ENCODE measurements at places on chromosomes 11 and 22.
A peak's percentile ranks its signal among the peaks of the same experiment; 100 is the strongest.

DNA sequence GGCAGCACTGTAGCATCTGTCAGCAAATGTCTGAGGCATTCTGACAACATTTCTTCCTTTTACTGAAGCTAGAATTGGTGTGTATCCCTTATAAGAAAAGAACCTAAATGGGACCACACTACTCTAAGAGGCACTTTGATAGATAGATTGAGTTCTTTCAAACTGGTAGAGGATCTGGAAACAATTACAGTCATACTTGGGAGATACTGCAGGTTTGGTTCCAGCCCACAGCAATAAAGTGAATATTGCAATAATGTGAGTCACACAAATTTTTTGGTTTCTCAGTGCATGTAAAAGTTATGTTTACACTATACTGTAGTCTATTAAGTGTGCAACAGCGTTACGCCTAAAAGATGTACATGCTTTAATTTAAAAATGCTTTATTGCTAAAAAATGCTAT lies 96.9 kb downstream of the SBF2 start:
- DNase-seq, result peak; percentile 67

- peak; percentile 59 for DNase-seq
Observed at GRCh38 chr11:130510407-130511006, 62.1 kb downstream of the ADAMTS15 start.

DNA sequence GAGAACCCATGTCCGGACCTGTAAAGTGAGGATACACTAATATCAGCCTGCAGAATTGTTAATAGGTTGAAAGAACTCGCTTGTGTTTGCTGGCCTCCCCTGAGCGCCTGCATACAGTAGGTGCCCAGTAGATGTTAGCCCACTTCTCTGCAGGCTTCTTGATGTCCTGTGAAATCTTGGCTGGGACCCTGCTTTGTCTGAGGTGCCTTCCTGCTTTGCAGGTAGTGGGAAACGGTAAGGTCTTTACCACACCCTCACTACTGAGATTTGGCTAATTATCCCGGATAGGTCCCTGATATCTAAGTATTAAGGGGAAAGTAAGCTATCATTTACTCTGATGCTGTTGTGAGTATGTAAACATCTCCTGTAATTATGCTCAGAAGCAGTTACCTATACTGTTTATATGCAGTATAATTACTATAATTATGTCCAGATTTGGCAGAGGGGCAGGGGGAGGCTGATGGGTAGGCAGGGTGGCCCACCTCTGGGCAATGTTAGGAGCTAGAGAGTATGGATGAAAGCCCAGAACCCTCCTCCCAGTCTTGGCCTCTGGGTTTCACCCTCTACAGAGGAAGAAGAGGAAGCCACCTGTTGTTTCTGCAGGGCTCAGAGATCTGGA lies 1.2 kb upstream of the ARRB1 start:
- no peak for DNase-seq

DNA sequence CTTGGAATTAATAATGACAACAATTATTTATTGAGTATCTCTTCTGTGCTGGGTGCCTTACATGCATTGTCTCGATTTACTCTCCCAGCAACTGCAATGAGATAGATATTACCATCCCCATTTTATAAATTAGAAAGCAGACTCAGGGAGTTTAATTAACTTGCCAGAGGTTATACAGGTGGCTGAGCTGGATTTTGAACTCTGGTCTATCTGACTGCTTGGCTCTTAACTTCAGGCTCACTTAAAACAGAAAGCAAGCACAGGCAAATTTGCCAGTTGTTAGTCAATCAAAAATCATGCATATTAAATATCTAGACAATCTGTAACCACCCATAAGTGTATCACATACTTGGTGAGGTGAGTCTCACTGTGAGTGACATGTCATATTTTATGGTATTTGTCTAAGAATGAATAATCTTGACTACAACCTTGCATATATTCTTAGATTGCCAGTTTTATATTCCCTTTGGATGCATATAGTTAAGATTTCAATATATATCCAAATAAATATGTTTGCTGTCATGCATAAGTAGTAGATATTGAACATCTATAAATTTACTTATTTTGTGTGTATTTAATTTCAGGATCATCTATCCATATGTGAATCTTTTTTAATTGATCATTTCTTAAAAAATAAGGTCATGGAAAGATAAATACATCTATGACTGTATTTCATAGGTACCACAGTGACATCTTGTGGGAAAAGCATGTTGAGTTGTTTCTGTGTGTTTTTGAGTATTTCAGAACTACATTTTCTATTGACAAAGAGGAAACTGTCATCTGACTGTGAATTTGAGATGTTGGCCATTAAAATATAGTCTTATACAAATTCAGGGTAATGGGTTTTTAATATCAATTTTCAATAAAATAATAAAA lies 112.0 kb upstream of the ARHGAP42 start:
- DNase-seq, result peak; percentile 28

- no peak for DNase-seq
Observed at GRCh38 chr11:122523846-122524805, 131.4 kb upstream of the UBASH3B start.

GRCh38 chr11:44113018-44113417 lies 17.5 kb downstream of the EXT2 start:
- no peak for DNase-seq

- no peak for DNase-seq
Observed at GRCh38 chr11:20854215-20854955, 185.0 kb downstream of the NELL1 start.

- DNase-seq, result peak; percentile 43
Observed at GRCh38 chr11:45045683-45046471, 95.2 kb upstream of the TP53I11 start.

DNA sequence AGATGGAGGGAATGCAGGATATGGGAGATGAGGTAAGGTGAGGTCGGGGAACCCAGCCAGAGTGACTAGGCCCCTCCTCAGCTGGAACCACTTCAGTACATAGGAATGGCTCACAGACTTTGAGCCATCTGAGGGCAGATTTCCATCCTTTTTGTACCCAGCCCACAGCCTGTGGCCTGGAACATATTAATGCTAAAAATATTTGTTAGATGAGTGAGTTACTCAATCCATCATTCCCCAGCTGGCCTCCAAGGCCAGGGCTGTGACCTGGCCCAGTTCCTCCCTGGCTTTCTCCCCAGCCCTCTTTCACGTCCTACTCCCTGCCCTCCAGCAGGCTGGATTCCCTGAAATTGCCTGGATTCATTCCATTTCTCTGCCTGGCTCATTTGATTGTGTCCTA lies 57.2 kb upstream of the PRDM11 start:
- peak; percentile 94 for DNase-seq

GRCh38 chr22:19983741-19984140 lies 32.9 kb downstream of the ARVCF start:
- no peak for DNase-seq

- no peak for DNase-seq
Observed at GRCh38 chr11:33889296-33889695, 2.6 kb downstream of the LMO2 start.

DNA sequence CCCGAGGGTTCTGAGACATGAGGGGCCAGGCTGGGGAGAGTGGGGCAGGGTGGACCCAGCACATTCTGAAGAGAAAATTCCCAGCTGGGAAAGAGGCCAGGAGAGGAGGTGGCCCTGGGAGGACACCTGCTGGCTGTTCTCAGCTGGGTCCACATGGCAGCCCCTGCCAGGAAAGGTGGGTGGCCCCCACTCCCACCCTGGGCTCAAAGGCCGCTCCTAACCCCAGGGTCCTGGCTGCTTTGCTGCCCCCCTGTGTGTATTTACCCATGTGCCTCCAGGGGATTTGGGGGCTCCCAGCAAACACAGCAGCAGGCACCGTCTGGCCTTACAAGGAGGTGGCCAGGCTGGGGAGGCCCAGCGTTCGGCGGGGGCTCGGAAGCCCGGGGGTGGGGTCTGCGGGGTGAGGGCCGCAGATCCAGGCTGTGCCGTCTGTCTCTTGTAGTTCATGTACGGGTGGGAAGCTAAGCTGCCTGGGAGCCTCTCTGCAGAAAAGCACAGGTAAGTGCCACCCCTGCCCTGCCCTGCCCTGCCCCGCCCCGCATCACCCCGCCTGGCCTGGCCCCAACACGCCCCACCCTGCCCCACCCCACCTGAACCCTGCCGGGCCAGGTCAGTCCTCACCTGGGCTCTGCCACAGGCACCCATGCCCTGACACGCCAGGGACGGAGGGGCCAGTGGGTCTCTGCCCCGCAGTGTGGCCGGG lies 10.6 kb downstream of the MUC5B start:
- no peak for DNase-seq

DNA sequence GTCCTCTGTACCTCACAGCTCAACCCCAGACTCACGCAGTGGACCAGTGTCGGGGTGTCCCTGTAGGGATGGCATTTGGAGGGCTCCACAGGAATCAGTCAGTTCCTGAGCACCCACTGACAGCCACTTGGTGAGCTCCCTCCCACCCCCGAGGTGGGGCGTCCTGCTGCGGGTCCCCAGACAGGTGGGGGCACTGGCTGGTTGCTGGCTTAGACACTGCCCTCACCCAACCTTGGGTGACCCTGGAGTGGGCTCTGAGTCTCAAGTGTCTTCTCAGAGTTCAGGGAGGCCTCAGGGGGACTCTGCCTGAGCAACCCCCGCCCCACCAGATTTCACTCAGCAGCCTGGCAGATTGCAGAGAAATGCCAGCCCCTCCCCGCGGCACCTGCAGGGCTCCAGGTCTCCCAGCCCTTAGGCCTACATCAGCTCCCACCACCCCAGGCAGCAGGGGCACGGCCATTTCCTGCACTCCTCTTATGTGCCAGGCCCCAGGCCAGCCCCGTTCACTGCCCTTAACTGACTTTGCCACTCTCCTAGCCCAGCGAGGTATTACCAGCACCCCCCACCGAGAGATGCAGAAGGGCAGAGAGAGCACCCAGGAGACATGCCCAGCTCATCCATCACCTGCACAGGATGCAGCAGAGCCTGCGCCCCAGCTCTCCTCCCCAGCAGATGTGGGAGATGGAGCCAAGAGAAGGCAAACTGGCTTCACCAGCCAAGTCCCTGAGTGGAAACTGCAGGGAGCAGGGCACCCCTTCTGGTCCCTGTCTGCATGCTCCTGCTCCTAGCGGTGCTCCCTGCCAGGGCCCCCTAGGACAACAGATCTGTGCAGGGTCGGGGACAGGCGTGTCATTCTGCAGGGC lies 2.4 kb downstream of the PRR5 start:
- no peak for DNase-seq

- no peak for DNase-seq
Observed at GRCh38 chr11:129102756-129103155, 89.4 kb downstream of the ARHGAP32 start.

DNA sequence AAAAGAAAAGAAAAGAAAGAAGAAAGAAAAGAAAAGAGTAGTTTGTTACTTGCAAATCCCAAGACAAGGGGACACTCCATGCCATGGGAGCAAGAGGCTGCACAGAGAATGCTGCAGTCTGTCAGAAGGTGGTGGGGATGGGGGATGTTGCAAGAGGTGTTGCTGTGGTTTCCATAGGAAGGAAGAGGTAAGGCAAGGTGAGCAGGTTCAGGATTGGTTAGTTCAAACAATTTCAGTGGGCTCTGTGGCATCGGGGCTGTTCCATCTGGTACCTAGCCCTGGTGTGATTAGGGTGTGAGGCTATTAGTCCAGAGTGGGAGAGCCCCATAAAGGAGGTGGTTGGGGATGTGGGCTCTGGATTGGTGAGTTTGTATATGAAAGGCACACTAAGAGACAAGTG lies 172.7 kb downstream of the BCR start:
- DNase-seq, result no peak

GRCh38 chr11:10387206-10388083 lies 67.6 kb upstream of the AMPD3 start:
- peak; percentile 86 for DNase-seq

GRCh38 chr11:90221803-90222458 lies 918 bp downstream of the CHORDC1 start:
- DNase-seq, result no peak

DNA sequence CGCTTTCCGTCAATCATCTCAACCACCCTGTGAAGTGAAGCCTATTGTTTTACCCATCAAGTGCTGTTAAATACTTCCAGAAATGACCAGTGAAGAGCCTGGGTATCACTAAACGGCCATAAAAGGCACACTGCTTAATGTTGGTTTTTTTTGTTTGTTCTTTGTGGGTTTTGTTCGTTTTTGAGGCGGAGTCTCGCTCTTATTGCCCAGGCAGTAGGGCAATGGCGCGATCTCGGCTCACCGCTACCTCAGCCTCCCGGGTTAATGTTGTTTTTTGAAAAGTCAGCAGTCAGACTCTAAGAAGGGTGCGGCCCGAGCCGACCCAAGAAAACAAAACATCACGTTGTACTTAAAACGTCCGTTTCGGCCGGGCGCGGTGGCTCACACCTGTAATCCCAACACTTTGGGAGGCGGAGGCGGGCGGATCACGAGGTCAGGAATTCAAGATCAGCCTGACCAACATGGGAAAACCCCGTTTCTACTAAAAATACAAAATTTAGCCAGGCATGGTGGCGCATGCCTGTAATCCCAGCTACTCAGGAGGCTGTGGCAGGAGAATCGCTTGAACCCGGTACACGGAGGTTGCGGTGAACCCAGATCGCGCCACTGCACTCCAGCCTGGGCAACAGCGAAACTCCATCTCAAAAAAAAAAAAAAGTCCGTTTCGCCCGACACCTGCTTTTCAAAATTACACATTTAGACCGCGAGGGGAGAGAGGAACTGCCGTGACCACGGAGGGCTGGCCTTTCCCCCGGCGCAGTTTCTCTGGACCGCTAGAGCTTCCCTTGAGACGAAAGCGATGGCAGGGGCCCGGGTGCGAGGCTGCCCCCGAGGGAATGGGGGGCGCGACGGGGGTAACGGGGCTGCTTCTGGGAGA lies 714 bp downstream of the CD59 start:
- DNase-seq, result peak; percentile 49

DNA sequence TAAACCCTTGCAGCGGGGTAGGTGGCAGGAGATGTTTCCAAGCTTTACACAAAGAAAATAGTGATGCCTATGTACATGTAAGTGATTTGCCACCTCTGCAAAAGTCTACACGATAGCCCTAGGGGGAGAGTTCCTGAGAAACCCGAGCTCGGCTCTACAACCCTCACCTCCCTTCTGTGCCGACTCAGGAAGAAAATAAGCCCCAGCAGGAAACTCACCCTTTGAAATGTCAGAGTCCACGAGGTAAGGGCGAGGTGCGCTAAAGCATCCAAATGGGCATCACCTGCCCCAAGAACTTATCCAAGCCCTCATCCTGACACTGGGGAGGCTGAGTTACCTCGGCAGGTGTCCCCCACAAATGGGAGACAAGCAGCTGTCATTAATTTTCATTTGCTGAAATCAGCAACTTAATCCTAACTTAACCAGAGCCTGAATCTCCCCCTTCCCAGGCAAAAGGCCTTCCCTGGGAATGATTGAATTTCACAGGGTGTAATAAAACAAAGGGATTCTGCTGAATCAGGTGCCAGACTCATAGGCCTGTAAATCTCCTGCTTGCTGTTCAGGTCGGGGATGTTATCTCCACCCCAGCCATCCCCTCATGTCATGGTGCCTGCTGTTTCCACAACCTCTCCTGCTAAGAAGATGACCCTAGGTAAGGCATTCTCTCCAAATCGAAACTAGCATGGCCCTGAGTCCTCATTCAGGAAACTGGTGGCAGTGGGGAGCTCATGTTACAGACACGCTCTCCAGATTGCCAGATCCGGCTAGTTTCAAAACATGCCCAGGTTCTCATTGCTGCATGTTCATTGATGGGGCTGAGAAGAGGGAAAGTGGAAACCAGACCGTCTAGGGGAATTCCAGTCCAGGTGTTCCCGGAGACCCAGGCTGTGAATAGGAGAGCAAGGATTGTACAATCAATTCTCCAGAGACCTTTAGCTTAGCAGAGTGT lies 105.3 kb upstream of the KIRREL3 start:
- DNase-seq, result peak; percentile 21

- DNase-seq, result no peak
Observed at GRCh38 chr22:22478470-22478869, 30.1 kb downstream of the ZNF280B start.

GRCh38 chr11:116173941-116174911 lies 598.6 kb downstream of the BUD13 start:
- DNase-seq, result no peak

GRCh38 chr11:27873664-27874063 lies 173.4 kb upstream of the BDNF start:
- DNase-seq, result no peak
